ENCODE measurements at places on chromosomes 11 and 22.

- no peak for DNase-seq
These were observed 921 bp downstream of the CCDC116 start for GRCh38 chr22:21633481-21633880.

DNA sequence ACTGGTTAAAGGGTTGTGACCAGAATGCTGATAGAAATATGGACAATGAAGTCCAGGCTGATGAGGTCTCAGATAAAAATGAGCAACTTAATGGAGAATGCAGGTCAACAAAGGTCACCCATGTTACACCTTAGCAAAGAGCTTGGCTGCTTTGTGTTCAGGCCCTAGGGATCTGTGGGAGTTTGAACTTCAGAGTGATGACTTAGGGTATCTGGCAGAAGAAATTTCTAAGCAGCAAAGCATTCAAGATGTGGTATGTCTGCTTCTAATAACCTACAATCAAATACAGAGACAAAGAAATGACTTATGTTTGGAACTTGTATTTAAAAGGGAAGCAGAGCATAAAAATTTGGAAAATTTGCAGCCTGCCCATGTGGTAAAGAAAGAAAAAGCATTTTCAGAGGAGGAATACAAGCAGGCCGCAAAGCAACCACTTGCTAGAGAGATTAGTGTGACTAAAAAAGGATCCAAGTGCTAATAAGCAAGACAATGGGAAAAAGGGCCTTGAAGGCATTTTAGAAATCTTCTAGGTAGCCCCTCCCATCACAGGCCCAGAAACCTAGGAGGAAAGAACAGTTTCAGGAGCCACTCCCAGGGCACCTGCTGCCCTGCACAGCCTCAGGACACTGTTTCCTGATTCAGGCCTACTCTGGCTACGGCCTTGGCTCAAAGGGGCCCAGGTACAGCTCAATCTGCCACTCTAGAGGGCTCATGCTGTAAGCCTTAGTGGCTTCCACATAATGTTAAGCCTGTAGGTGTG, 41.3 kb downstream of the TNKS1BP1 start:
- DNase-seq = no peak

- DNase-seq = no peak
These were observed 1.7 kb downstream of the ANKK1 start for GRCh38 chr11:113389272-113389671.

- DNase-seq = no peak
These were observed 26.9 kb upstream of the TP53I11 start for GRCh38 chr11:44977493-44977984.

GRCh38 chr11:5596607-5597201, at the start of gene TRIM6:
Gene TRIM6 (plus strand): TSS chr11:5596637. CDS start chr11:5596898, 261 bp downstream.
- peak; percentile 70 for DNase-seq

DNA sequence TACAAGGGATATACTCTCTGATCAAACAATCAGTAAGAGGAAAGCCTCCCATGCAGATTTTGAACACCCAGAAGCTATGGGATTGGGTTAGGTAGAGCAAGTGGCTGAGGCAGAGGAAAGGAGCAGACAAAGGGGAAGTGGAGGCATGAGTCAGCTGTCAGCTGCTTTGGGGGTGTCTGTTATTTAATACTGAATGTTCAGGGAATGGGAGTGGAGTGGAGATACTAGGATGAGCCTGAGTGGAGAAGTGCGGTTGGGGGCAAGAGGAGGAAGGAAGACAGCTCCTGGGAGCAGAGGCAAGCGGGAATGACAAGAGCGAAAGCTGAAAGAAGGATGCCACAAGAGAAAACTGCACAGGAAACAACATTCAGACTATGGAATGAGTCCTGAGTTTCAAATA, 22.7 kb upstream of the TMPRSS5 start:
- no peak for DNase-seq

Measured in sciatic nerve (tissue), 2 donors.